DMS79 treated with DMSO at 0.1 percent for 48 hours (cell line): ENCODE measurements at places on chromosomes 2 and 18.

DNA sequence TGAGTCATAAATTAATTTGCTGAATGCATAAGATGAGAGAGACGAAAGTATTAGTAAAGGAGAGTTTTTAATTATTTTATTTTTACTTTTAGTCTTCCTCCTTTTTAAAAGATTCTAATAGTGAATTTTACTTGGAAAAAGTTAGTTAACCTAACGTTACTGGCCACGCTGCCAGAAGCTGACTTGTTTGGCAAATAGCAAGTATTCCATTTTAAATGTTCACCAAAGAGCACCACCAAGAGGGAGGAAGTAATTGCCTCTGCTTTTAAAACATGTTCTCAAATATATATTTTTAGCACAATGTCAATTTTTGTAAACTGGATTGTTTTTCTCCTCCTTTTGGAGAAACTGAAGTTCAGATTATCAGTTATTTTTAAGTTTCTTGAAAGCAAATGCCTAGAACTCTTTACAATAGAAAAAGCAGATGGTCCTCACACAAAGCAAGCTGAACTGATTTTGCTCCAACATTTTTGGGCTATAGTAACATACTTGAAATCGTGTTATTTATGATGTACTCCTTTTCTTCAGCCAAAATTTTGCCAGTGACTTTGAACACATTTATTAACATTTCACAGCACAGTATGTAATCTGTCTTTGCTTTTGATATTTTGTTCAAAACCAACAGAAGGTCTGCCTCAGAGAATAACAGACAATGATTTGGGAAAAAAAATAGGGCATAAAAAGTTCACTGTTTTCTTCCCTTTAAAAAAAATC is 1311.0 kb upstream of the FAM98A start:
- DNase-seq, result no peak

DNA sequence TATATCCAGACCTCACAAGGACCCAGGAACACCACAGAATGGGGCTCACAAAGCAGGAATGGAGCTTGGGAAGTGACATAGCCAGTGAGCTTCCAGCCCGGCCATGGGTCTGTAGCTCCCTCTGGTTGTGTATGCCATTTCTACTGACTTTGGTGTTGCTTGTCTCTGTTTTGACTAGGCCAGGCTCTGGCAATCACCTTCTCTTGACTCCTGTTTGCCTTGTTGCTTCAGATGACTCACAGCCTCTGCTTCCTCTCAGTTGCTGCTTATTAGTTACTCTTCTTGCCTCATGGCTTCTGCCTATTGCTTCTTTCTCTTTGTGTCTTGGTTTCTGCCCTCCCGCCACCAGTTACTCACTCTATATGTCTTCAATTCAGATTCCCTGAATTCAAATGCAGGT is 15.8 kb upstream of the IER3IP1 start:
- DNase-seq, result no peak

DNA sequence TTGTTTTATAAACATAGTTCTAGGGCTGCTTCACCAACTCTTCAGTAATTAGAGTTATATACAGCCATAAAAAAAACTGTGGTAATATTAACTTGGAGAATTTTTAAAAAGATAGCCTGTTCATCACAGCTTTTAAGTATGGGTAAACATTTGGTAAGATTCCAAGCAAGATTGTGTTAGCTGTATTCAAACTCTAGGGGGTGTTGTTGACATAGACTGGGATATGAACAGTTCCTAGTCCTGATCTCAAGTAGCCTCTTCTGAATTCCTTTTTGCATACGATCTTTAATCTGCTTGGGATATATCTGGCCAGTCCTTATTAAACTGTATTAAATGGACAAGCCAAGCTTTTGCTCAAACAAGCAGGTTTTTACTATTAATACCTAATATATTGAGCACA is 13.4 kb downstream of the NOP58 start:
- peak; percentile 51 for DNase-seq

DNA sequence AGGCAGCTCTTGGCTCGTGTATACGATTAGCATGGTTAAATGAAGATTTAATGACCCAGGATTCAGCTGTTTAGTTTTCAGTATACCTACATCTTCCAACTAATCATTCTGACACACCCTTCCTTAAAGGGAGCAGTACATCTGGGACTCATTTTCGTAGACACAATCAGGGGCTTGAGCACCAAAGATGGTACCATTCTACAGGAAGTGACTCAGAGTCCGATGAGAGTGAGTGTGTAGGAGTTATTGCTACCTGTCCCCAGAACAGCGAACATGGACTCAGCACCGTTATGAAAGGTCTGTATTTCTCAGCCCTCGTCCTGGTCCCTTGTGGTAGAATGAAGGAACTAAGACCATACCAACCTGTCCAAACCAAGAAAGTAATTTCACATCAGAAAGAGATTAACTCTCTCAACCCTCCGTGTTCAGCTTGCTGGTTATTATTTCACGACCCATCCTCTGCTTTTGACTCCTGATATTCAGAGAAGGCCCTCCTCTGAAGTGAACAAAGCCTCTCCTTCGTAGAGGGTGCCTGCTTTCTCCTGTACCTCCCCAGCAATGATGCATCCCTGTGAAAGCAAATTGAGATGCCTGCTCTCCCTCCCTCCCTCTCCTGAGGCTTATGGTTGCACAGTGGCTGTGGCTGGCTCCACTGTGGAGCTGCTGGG is 214.8 kb downstream of the MTX2 start:
- no peak for DNase-seq

DNA sequence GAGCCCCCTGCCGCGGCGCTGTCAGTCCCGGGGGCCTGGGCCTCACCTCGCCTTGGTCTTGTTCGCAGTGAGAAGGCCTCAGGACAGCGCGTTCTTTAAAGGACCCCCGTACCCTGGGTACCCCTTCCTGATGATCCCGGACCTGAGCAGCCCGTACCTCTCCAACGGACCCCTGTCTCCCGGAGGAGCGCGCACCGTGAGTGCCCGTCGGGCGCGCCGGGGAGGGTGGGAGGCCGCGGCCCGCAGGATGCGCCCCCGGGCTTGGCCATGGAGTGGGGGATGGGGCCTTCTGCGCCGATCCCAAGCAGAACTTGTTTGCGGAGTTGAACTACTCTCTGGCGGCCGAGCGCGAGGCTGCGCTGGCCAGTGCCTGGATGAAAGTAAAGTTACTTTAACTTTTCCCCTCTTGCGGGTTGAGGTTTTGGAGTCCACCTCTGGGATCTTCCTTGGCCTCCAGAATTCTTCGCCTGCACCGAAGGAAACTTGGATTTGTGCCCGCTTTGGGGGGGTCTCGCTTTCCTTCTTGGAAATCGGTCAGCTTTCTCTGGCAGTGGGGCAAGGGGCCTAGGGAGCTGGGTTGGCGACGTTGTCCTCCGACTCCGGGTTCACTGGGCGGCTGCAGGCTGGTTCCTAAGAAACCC is 1.2 kb downstream of the TCF7L1 start:
- DNase-seq, result no peak

GRCh38 chr2:129331638-129332037 is 647.8 kb upstream of the RAB6C start:
- no peak for DNase-seq

GRCh38 chr2:207869784-207870778 is 100.4 kb upstream of the FZD5 start:
- no peak for DNase-seq

- no peak for DNase-seq
Observed at GRCh38 chr18:75167137-75167536, 41.8 kb downstream of the PTGR3 start.

GRCh38 chr2:11388262-11389051 is 44.0 kb upstream of the ROCK2 start:
- DNase-seq, result no peak

- no peak for DNase-seq
Observed at GRCh38 chr2:225040856-225041206, 1.4 kb downstream of the DOCK10 start.

DNA sequence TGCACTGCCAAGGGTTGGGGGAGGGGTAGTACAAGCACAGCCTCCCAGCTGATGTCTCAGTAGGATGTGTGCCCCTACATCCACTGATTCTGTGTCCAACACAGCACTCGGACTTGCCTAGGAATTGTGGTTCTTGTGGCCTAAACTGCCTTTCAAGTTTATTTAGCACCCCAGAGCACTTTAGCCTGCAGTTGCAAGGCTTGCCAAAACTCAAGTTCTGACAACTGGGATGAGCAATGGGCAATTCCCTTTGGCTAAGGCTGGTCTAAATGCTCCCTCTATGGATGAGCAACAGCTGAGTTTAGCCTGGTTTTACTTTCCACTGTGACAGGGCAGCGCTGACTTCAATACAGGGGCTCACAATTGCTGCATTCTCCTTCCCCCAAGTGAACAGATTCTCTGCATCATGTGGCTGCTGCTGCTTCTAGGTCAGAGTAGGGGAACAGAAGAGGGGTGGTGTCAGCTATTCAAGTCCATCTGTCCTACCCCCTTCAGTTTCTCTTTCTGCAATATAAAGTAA is 471.5 kb downstream of the PIK3C3 start:
- DNase-seq, result no peak

GRCh38 chr2:119293254-119293653 is 69.6 kb downstream of the STEAP3 start:
- no peak for DNase-seq

GRCh38 chr18:65762556-65762955 is 11.7 kb downstream of the CDH7 start:
- no peak for DNase-seq

DNA sequence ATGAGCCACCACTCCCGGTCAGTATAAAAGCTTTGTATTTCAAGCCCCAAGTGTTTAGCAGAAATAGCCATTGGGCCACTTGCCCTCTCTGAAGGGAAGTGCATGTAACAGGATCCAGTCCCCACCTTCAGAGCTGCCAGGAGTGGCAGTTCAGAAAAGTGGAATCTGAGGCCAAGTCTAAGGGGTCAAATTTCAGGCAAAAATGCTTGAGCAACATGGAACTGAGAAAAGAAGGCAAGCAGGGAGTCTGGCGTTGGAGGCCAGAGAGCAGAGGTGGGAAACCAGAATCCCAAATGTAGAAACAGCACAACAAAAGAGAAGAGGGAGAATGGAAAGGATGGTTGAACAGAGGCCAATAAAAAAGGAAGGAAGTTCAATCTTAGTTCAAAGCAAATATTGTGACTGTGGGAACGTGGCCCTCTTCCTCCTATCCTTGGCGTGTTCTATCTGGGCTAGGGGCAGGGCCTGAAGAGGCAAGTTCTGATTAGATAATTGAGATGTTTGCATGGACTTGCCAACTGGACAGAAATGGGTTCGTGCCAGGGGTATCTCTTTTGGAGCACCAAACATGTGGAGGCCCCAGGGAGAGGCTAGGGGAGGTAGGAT is 102.2 kb downstream of the AP1S3 start:
- no peak for DNase-seq

- DNase-seq, result peak; percentile 7
Observed at GRCh38 chr18:23864624-23865023, 149.9 kb upstream of the TTC39C start.

DNA sequence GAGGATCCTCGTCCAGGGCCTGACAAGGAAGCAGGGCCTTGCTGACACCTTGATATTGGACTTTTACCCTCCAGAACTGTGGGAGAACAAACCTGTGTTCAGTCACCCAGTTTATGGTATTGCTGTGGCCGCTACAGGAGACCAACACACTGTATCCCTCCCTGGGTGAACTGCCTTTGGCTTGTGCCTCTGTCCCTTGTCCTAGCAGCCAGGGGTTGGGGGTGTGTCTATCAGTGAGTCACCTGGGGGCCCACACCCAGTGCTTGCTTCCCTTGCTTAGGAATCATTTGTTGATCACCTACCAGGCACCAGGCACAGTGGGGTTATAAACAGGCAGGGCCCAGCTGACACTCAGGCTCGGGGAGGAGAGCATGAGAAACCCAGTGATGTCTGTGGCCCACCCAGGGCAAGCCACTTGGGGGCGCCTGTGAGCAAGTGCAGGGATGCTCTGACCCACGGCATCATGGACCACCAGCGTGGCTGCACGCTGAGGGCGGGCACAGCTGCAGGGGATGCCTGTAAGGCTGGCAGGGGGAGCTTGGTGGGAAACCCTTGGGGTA is 17.1 kb downstream of the TMEM185B start:
- no peak for DNase-seq

DNA sequence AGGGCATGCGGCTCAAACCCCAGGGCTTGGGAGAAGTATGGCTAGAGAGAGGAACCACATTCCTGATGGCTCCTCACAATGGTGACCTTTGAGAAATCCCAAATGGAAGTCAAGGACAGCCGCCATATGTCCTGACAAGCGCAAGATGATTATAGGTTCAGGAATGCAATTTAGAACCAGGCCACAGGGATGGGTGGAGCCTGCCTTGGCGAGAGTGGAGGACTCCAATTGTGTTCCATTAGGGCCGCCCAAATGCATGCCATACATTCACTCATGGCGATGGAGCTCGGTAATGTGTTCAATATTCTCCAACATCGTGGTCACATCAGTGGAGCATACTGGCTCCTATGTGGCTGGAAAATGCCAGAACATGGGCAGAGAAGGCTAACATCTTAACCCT is 662.9 kb upstream of the ID2 start:
- no peak for DNase-seq
